Mammary epithelial cell (primary cell): ENCODE measurements at places on chromosomes 5 and 9. TPM values are rescaled to one million over a fixed set of nuclear protein-coding genes. Genes with fewer than 3 reads are reported as not detected.

SCGB3A2 gene
- total RNA-seq, result not detected in 2 replicates

RANBP3L gene
- total RNA-seq, result not detected in 2 replicates

DNA sequence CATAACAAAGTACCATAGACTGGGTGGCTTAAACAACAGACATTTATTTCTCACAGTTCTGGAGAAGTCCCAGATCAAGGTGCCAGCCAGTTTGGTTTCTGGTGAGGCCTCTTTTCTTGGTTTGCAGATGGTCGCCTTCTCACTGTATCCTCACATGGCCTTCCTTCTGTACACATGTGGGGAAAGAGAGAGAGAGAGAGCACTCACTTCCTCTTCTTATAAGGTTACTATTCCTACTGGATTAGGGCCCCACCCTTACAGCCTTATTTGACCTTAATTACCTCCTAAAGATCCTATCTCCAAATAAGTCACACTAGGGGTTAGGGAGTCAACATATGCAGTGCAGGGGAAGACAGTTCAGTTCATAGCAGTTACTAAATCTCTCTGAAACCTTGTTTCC is 205.6 kb upstream of the GDNF start:
- DNase-seq, result no peak

GRCh38 chr5:39072925-39073766 is 1.1 kb downstream of the RICTOR start:
- peak; percentile 61 for DNase-seq

DNA sequence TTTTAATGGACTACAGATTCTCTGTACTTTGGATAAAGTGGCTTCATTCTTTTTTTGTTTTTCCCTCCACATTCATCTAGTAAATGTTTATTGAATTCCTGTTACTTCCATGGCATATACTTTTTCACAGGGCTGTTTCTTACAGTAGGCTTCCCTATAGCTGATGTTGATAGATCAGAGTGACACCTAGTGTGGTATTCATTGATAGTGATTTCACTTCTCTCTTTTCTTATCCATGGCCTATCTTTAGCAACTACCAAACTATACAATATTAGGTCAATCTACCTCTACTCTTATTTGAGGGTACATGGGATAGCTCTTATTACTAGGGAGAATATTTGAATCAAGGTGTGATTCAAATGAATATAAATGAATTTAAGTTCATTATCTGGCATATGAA is 35.8 kb downstream of the FSD1L start:
- DNase-seq, result no peak

RPL12 gene
- 1,441 TPM for total RNA-seq

PDCD1LG2 gene
- total RNA-seq, result 14.5 TPM

GRCh38 chr5:115317736-115318135 is 21.3 kb upstream of the CCDC112 start:
- no peak for DNase-seq

- DNase-seq, result no peak
These were observed 494.8 kb downstream of the MAT2B start for GRCh38 chr5:164000241-164000640.

- DNase-seq, result no peak
These were observed 70.4 kb upstream of the FBXW11 start for GRCh38 chr5:172076761-172077244.

DNA sequence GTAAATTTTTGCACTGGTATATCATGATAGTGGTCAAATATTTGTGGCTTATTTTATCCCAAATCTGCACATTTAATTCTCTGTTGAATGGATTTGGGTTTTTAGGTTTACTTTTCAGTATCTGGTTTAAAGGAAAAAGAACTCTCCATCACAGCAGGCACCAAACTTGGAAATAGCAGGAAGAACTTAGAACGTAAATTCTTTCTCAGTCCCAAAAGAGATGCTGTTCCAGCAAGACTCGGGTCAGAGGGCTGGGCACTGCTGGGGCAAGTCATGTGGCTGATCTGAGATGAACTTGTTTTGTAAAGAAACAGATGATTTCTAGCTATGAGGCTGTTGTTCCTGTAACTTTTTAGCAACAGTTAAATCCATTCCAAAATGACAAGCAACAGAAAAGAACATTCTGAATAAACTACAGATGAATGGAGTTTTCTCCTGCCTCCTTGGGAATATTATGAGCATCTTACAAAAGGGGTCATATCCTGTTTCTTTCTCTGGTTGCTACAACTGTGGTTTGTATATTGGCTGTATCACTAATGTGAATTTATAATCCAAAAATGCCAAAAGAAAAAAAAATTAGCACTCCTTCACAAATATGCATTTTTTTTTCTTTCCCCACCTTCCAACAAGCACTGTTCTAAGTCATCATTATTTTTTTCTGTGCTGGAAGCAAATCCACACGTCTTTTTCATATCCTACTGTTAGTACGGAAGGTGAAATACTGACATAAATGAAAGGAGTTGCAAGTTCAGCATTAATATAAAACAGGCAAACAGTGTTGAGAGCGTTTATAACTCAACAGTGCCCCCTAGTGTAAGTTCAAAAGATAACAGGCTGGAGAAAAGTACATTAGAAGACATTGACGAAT is 31.1 kb downstream of the OR2K2 start:
- peak; percentile 39 for DNase-seq

NUDT12 gene
- 7.7 and 8.8 TPM in 2 replicates for total RNA-seq

DNA sequence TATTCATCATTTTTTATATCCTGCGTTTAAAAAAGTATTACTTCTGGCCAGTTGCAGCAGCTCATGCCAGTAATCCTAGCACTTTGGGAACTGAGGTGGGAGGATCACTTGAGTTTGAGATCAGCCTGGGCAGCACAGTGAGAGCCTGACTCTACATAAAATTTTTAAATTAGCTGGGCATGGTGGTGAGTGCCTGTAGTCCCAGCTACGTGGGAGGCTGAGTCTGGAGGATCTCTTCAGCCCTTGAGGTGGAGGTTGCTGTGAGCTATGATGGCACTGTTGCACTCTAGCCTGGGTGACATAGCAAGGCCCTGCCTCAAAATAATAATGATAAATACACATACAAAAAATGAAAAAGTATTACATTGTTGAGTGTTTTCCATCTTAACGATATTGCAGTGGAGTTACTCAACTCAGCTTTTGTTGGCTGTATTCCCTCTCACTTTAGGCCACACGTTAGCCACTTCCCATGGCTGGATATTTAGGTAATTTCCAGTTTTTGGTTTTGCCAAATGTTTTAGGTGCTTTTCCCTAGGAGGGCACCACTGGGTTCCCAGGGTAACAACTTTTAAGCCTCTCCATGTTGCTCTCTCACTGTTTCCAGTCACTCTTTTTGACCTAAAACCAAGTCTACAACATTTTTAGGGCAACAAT is 20.6 kb downstream of the SHB start:
- DNase-seq, result peak; percentile 42

DNA sequence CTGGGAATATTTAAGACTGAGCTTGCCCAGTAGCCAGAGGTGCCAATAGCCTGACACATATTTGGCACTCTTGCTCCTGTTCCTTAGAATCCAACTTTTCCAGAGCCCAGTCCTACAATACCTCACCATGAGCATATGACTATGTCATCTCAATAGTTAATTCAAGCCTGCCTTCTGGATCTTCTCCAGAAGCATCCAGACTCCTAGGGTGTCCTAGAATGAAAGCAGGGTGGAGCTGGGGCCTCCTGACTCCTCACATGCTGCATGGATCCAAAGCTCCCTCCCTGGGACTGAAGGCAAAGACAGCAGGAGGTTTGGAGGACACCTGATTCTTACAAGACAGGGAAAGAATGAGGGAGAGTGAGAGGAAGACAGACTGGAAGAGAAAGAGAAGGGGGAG is 37.9 kb downstream of the SH3TC2 start:
- DNase-seq, result no peak

DNA sequence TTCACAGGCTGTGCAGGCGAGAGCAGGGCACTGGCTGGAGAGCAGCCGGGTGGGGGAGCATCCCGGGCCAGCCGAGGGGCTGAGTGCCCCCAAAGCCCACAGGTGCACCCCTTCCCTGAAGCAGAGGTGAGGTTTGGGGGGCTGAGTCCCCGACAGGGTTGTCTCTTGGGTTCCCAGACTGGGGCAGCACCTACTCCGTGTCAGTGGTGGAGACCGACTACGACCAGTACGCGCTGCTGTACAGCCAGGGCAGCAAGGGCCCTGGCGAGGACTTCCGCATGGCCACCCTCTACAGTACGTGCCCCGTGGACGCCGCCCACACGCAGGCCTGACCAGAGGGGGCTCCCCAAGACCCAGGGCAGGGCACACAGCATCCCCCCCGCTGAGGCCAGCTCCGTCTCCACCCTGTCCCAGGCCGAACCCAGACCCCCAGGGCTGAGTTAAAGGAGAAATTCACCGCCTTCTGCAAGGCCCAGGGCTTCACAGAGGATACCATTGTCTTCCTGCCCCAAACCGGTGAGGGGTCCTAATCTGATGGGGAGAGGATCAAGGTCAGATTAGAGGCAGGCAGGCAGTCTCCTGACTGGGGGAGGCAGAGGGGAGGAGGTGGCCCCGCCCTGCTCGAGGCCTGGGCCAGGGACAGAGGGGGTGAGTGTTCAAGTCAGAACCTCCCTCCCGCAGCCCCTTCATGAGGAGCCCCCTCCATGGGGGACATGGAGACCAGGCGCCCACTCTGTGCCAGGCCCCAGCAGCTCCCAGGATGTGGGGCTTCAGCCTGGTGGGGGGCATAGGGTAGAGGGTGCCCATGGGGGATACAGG is 2.7 kb downstream of the PTGDS start:
- no peak for DNase-seq

GRCh38 chr5:1551426-1552301 is 27.9 kb upstream of the LPCAT1 start:
- DNase-seq, result no peak

IL5 gene
- not detected for total RNA-seq

TMEM232 gene
- 0.71 and 1.6 TPM in 2 replicates for total RNA-seq

DNA sequence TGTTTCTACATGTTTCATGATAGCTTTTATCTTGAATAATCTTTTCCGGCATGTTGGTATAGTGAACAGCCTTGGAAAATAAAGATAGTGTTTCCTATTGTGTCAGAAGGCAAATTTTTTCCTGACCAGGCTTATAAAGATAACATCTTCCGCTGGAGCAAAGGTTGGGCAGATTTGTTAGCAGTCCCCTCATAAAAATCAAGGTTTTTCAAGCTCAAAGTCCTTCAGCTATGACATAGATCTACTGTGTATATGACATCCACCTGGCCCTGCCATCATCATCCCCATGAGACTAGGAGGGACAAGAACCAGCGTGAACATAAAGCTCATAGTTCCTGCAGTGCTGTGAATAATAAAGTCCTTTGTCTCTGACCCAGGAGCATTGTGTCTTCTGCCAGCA is 30.4 kb upstream of the OTULINL start:
- no peak for DNase-seq
